ENCODE measurements at places on chromosomes 1 and 21.

GRCh38 chr1:92298213-92298572, 594 bp downstream of the GLMN start:
- no peak for DNase-seq

- DNase-seq, result no peak
Observed at GRCh38 chr1:11538886-11539285, 59.9 kb downstream of the DISP3 start.

- peak; percentile 6 for DNase-seq
Observed at GRCh38 chr1:150053926-150054325, 13.7 kb upstream of the VPS45 start.

GRCh38 chr1:235876402-235876841, 9.7 kb upstream of the LYST start:
- DNase-seq, result no peak

DNA sequence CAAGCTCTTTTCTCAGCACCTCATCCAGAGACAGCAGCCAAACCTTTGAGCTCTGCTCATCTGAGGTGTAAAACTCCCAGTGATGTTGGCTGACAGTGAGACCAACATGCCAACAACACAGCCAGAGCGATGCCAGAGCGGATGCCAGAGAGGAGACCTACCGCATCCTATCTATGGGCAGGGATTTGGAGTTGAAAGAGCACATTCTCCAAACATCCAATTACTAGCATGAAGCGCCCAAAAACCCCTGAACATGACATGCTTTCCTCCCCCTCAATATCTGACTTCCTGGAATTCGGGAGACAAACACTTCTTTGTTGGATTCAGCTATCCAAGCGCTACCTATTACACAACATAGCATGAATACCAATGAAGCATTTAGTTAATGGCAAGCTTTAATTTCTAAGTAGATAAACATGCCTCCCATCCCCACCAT, 23.1 kb upstream of the PAXBP1 start:
- DNase-seq, result no peak

DNA sequence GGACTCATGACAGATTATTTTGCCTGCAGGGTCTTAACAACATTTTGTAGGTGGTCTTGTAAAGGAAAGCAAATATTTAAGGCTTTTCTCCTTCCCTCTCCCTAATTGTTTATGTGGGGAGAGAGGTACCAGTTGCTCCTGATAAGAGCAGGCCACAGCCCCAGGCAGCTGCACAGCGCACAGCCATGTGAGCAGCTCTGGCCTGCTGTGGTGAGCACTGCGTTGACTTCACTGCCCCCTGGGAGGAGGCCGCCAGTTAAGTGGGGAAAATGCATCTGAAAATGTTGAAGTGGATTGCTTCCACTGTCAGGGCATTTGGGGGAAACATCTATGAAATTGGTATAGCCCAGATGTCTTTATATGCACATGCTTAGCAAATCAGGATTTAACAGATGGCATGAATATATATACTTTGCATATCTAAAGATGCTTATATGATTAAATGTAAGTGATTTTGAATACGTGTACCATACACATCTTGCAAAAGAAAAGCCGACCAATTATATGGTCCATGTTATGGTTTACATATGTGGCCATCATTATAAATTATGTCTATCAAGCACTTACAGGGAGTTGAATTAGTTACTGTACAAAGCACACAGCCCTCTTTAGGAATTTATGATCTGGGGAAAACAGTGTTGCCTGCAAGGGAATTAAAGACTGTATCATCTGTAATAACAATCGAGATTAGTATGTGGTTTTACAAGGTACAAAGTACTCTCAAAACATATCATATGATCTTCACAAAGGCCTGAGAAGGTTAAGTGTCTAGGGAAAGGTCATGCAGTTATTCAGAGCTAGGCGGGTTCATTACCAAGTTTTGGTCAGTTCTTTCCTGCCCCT, 132.1 kb downstream of the RHOU start:
- no peak for DNase-seq

DNA sequence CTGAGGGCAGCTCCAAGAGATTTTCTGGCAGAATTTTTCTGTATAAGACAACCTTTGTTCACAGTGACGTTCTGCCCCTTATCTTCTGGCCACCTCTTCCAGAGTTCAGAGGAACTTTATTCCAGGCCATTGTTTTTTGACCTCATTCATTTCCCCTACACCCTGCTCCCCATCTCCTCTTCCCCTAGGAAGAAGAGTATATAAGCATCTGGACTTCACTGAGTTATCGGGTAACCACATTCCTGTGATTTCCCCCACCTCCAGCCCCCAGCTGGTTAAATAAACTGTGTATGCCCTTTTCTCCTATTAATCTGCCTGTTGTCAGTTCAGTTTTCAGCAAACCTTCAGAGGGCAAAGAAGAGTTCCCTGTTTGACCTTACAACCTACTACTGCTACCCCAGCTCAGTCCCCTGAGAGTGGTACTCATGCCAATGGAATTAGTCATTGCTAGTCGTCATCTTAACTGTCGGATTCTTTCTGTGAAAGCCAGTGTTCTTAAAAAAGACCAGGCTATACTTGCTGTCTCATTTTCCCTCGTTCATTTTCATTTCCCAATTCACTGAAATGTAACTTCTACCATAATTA, 14.3 kb upstream of the ALG14 start:
- DNase-seq, result no peak

GRCh38 chr1:103084181-103084580, 24.1 kb downstream of the COL11A1 start:
- DNase-seq, result no peak

GRCh38 chr1:2241820-2242219, 13.7 kb downstream of the SKI start:
- DNase-seq, result no peak

GRCh38 chr1:47147047-47147785, 10.0 kb downstream of the CYP4A22 start:
- no peak for DNase-seq

- DNase-seq, result no peak
Observed at GRCh38 chr21:25750085-25750484, 15.3 kb downstream of the GABPA start.

DNA sequence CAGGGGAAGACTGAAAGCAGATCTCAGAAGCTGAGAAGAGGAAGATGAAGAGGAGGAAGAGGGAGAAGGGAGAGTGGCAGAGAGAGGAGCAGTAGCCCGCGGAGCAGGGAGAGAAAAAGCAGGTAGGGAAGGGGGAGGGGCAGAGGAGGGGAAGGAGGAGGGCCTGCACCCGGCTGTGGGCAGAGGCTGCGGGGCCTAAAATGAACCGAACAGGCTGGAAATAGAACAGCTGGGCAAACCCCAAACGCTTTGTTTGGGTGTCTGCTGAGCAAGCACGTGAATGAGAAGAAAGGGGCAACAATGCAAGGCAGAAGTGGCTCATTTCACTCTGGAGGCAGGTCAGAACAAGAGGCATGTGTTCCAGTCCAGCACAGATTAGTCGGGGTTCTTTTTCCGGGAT, 33.5 kb downstream of the KCNC4 start:
- DNase-seq, result peak; percentile 55

DNA sequence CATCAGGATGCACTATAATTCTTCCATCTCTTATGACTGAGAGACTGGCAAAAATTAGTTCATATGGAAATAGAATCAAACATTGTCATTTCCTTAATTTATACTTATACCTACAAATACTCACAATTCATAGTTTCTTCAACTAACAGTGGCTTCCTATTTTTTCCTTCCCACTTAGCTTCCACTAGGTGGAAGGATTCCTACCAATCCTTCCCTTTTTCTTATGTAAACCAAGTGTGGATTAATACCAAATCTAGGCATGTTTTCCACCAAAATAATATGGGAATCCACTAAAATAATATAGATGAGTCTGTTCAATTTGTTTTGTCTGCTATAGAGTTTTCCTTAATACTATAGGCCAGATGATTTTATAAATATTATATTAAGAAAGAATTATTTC, 1537.1 kb downstream of the PLA2G4A start:
- DNase-seq, result no peak

DNA sequence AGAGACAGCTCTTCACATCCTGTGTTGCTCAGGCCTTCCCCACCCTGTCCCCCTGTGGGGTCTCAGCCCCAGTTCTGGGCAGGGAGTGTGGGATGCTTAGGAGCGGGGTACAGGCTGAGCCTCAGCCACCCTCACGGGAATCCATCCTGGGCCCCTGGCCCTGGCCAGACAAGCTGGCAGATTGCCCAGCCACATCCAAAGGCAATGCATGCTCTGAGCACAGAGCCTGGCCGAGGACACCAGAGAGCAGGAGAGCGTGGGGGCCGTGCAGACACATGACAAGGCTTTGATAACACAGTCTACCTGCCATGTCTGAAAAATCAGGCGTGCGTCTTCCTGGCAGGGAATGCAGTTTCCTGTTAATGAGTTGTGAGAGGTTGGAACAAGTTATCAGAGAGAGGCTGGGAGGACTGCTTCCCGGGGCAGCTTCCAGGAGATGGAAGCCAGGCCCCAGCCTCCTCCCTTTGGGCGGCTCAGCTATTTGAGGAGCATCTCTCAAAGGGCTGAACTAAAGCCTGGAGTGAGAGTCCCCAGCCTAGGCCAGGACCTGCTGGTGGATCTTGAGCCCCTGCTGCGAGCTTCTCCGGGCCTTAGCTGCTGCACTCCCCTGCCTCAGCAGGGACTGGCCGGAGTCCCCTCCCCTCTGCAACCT, 72.2 kb upstream of the SELENON start:
- no peak for DNase-seq

DNA sequence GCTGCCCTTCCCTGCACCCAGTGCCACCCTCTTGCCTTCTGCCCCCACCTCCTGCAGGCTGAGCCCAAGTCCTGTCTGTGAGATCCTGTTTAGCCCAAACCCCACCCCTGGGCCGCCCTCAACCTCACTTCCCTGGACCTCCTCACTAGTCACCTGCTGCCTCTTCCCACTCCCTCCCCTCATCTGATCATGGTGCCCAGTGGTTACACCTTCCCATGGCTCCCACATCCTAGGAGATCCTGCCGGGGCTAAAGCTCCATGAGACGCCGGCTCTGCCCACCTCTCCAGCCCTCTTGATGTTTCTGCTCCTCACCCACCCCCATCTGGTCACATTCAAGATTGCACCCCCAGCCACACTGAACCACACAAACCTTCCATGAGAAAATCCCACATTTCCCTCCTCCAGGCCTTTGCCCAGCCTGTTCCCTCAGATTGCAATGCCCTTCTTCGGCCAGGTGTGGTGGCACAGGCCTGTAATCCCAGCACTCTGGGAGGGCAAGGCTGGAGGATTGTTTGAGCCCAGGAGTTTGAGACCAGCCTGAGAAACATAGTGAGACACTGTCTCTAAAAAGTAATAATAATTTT, 17.0 kb downstream of the TTC39A start:
- no peak for DNase-seq

DNA sequence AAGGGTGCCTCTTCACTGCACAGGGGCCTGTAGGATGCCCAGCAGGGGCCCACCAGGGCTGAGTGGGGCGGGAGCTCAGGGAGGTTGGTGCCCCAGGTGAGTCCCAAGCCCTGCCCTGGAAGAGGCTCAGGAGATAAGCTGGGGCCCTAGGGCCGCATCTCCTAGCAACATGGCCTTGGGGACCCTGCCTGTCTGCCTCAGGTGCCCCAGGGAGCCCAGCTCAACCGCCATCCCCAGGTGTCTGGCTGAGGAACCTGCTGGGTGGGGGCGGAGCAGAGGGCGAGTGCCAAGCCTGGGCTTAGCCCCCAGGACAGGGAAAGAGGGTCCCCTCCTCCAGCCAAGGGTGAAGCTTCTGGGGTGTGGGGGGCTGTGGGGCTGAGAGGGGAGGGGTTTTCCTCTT, 54.8 kb downstream of the FOXO6 start:
- no peak for DNase-seq

DNA sequence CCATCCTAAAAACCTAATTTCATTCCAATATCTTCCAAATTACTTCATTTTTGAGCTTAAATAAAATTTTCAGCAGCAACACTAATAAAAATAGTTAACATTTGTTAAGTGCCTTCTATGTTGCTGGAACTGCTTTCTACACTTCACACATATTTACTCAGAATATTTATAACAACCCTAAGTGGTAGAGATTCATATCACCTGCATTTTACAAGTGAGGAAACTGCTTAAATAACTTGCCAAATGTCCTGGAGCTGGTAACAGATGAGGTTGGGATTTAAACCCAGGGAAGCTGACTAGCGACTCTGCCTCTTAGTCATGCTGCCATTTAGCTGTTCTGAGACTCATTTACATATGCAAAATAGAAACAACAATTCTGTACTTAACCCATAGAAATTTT, 86.1 kb upstream of the PBX1 start:
- no peak for DNase-seq

DNA sequence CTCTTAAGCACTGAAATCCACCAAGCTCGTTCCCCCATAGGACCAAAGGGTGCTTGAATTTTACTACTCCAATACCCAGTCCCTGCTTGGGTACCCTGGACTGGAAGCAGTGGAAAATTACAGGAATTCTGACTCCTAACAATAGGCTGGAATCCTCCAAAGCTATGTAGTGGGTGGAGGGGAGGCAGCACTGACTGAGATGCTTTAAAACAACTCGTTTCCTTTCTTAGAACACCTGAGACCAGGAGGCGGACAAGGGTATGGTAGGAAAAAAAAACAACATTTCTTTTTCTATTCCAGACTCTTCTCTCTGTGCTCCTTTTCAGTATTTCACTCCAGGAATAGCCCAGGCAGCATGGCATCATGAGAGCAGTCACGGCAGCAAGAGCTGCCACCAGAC, 2.3 kb downstream of the PEF1 start:
- no peak for DNase-seq

- DNase-seq, result no peak
Observed at GRCh38 chr1:163872067-163872466, 550.3 kb downstream of the NUF2 start.

- DNase-seq, result no peak
Observed at GRCh38 chr1:3924186-3924824, 24.2 kb upstream of the C1orf174 start.

- no peak for DNase-seq
Observed at GRCh38 chr1:230414694-230415093, 11.4 kb downstream of the PGBD5 start.

DNA sequence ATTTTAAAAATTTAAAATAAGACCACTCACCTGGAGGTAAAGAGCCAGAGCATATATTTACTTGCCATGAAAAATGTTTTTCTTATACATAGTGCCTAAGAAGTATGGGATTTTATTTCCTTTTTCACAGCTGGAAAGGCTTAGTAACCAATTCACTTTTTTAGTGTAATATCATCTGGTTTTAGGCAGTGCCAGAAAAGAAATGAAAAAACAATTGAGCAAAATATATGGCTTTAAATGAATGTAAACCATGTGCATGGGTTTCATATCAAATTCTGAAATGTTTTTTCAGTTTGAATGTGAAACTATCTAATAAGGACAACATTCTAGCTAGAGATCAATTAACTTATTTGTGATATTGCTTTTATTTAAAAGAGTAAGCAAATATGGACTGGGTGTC, 672.4 kb upstream of the ADAMTS5 start:
- no peak for DNase-seq

Measured in OCI-LY7 (cell line).